Stimulated activated CD4-positive, alpha-beta T cell treated with anti-CD3 and anti-CD28 coated beads, TNF-alpha, amount 100 ng/mL, for 24 hours (primary cell): ENCODE measurements at places on chromosomes 12 and 14.

DNA sequence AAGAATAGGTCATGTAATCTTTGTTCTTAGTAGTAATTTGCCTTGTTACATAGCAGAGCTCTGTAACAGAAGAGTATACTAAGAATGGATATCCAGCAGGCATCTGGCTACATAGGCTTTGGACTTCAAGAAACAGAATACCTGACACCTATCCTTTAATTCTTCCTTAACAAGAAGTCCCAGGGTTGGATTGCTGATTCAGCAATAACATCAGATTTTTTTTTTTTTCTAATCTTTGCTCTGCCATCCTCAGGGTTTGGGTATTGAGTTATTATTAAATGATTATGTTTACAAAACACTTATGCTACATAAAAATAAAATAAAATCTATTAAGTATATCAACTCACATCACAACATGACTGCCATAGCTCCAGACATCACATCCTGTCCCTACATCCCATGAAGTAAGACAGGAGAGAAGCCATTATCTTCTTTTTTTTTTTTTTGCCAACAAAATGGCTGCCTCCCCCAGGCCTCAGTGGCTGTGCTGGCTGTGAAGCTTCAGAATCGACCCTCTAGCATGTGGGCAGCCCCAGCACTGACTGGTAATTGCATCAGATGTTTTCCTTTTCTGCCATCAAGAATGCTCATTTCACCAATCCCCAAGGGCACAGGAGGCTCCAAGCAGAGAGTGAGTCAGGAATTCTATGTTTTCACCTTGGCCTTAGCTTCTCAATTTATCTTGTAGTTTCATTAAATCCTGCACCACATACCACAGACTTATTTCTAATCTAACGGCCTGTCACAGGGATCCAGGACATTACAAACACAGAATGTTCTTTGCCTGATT is 186.2 kb downstream of the DICER1 start:
- DNase-seq = no peak

GRCh38 chr14:63578300-63578699 is 35.1 kb upstream of the PPP2R5E start:
- DNase-seq = no peak

DNA sequence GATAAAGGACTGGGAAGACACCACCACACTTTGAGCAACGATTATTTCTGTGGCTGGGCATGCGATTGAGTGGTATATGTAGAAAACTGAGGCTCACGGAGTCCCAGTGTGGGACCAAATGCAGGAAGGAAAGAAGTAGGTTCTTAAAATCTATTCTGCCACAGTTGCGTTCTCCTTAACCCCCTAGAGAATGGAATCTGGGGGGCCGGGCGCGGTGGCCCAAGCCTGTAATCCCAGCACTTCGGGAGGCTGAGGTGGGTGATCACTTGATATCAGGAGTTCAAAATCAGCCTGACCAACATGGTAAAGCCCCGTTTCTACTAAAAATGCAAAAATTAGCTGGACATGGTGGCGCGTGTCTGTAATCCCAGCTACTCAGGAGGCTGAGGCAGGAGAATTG is 29.9 kb upstream of the CORO1C start:
- no peak for DNase-seq

DNA sequence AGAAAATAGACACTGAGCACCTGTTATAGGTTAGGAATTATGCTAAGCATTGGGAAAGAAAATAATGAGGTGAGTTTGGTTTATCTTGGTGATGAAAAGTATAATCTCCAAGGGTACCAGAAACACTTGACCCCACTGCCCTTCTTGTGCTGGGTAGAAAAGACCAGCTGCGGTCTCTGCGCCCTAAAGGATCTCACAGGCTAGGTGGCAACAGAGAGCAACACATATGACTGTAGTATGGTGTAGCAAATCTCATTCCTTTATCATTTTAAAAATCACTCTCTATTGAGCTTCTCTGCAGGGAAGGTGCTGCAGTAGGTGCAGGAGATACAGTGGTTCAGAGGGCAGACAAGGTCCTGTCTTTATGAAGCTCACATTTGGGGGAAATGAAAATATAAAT is 26.1 kb downstream of the NRXN3 start:
- DNase-seq = no peak

- DNase-seq = no peak
Measured at GRCh38 chr12:75308279-75308678, 21.8 kb downstream of the CAPS2 start.

DNA sequence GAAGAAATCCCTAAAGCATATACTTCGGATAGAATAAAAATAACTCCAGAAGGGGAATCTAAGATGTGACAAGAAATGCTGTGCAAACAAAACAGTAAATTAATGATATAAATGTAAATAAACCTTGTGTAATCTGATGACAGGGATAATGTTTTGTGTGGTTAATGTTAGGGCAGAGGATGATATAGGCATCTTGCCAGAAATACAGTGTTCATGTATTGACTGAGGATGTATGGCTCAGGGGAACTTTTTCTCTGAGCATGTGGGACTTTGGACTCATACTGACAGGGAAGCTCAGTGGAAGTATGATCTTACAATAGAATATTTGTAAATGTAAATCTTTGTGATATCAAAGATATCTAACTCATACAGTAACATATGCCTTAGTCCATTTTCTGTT is 420.2 kb downstream of the TMTC2 start:
- no peak for DNase-seq

- no peak for DNase-seq
Measured at GRCh38 chr12:127393465-127393864, 873.5 kb upstream of the TMEM132C start.

GRCh38 chr12:131390412-131391334 is 320.2 kb upstream of the SFSWAP start:
- DNase-seq = no peak

DNA sequence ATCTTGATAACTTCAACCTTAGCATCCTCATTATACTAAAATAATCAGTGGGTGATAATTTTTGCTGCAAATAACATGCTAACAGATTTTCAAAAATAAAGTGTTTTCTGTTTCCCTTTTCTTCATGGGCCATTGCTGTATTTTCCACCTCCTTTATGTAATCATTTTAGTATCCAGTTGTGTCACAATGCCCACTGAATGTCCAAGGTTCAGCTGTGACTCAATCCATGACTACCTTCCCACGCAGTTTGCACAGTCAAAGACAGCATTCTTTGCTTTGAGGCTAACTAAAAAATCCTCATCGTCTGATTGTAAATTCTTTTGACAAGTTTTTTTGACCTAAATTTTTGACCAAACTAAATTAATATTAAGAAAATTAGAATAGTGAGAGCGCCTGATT is 474.1 kb downstream of the FLRT2 start:
- no peak for DNase-seq

- no peak for DNase-seq
Measured at GRCh38 chr14:48319823-48320222, 644.4 kb upstream of the MDGA2 start.

GRCh38 chr12:130412384-130412783 is 74.7 kb downstream of the PIWIL1 start:
- DNase-seq = no peak

DNA sequence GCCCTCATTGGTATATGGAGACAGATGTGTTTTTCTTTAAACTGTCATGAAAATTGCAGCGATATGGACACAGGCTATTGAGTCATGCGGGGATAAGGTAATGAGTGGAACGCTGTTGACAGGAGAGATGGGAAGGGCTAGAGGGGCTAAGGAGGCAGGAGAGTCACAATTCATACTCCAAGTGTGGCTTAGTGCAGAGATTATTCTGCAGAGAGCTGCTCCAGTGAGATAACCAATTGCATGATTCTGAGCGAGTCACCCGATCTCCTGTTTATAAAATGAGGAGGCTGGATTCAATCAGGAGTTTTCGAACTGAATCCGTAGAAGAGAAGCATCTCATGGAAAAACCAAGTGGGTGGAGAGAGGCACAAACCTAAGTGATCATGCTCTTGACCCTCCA is 106.4 kb upstream of the PLEKHG7 start:
- no peak for DNase-seq

- no peak for DNase-seq
Measured at GRCh38 chr12:46521145-46521544, 148.6 kb upstream of the SLC38A2 start.

DNA sequence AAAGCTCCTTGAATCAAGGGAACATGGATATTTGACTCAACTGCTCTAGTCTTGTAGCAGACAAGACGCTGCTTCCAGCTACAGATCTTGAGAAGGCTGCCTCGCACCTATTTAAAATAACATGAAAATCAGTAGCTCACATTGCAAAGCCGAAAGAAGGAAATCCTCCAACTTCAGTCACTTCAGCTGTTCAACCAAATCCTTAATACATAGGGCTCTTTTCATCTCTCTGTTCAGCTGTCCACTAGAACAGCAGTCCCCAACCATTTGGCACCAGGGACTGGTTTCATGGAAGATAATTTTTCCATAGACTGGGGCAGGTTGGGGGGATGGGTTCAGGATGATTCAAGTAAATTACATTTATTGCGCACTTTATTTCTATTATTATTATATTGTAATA is 1116.0 kb upstream of the TMEM132C start:
- no peak for DNase-seq

DNA sequence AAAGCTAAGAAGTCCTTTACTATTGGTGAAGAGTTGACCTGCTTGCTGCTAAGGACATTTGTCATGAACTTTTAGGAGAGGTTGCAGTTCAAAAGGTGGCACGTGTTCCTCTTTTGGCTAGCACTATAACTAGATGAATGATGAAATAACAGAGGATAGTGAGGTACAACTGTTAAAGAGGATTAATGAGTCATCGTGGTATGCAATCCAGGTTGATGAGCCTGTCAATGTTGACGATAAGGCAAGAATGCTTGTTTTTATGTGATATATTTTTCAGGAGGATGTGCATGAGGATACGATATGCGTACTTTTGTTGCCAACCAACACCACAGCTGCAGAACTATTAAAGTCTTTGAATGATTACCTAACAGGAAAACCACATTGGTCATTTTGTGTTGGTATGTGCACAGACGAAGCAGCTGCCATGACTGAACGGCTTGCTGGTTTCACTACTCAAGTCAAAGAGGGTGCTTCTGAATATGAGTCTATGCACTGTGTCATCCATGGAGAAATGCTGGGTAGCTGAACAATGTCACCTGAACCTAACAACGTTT is 10.6 kb downstream of the CEP128 start:
- DNase-seq = no peak

GRCh38 chr14:52131640-52132320 is 62.9 kb upstream of the NID2 start:
- DNase-seq = peak; percentile 24

DNA sequence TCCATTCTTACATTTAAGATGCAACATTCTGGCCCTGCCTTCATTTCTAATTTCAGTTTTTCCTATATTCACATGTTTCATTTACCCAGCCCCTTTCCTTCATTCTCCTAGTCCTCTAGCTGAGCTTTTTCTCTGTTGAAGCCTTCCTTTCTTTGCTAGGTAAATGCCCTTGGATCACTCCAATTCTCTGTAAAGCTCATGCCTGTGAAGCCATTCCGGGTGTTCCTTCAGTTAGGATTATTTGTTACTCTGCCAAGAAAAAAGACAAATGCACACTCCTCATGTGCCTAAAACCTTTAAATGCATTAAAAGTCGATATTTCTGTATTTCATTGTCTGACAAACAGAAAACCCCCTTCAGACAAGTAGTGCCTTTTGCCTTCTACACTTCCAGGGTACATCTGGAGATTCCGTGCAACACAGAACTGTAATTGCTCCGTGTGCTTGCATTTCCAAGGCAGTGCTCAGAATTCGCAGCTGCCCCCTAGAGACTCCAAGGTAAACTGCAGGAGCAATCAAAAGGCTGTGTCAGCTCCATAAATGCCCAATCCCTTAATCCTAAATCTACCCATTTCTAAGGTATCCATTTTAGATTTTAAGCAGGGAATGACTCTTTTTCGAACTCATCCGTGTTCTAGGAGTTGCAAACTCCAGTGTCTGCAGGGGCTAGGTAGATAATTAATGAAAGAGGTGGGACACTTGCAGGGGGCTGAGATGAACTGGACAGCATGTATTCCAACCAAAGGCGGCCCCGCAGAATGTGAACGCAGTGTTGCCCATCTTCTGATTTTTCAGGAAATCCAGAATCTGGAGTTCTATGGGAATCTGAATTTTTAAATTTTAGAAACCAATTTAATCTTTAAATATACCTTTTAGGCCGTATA is 320.2 kb downstream of the GRIN2B start:
- peak; percentile 6 for DNase-seq

DNA sequence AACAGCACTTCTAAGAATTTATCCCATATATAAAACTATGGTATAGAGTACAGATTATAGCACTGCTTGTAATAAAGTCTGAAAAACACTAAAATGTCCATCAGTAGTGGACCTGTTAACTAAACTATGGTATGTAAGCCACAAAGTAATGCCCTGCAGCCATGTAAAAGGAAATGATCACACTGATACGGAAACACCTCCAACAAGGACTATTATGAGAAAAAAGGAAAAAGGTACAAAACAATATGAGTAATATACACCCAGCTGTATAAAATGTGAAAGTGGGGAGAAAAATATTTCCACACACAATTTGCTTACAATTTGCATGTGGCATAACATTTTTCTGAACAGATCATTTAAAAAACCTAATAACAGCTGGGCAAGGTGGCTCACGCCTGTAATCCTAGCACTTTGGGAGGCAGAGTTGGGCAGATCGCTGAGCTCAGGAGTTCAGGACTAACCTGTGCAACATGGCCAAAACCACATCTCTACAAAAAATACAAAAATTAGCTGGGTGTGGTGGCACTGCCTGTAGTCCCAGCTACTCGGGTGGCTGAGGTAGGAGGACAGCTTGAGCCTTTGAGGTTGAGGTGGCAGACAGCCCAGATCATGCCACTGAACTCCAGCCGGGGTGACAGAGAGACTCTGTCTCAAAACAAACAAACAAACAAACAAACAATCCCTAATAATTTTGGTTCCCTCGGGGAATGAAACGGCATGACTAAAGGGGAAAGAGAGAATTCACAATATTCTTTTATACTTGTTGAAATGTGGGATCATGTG is 250.5 kb downstream of the MED13L start:
- no peak for DNase-seq

DNA sequence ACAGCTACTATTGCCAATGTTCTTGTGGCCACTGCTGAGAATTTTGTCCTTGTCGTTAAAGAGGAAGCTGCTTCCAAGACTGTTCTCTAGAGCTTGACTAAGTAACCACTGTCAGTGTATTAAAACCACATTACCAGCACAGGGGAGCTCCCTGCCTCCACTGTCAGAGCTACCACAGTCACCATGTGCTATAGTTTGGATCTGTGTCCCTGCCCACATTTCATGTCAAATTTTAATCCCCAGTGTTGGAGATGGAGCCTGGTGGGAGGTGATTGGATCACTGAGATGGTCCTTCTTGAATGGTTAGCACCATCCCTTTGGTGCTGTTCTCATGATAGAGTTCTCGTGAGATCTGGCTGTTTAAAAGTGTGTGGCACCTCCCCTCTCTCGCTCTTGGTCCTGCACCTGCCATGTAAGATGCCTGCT is 23.2 kb upstream of the RAP1B start:
- DNase-seq = no peak
